Aorta (tissue), 5 donors: ENCODE measurements at places on chromosomes 2 and 18. TPM values are rescaled to one million over a fixed set of nuclear protein-coding genes. Genes with fewer than 3 reads are reported as not detected.
A peak's percentile ranks its signal among the peaks of the same experiment; 100 is the strongest.

The KCNK3 gene
- total RNA-seq = 8.7 TPM

DNA sequence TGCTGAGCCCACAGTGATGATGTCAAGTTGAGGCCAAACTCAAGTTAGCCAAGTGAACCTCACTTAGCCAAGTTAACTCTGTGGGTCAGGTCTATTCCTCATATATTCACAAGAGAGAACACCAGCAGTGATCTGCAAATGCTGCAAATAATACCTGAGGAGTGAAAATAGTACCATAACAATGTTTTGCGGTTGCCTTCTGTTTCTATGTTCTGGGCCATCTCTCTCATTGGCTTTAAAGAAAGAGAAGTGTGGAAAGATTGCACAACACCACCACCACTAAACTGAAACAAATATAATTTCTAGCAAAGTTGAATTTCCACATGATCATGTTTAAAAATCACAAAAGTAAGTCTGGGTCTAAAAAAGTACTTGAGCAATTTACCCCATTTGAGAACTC, 211.1 kb upstream of the GALNT5 start:
- no peak for DNase-seq
- H3K4me1 ChIP-seq = no peaks in the 10 kb centered on the region
- H3K4me3 ChIP-seq = no peak overlapping the region
- H3K27ac ChIP-seq = no peak overlapping the region
- H3K27me3 ChIP-seq = no peaks in the 10 kb centered on the region
- no peaks in the 10 kb centered on the region for H3K36me3 ChIP-seq

The ALPP gene
- total RNA-seq = not detected

The RTP5 gene
- total RNA-seq = not detected

The REEP1 gene
- total RNA-seq = 36.3 TPM

The HAAO gene
- 29.1 TPM for total RNA-seq

The MAP3K19 gene
- total RNA-seq = not detected

The INHA gene
- 0.55 TPM for total RNA-seq

The GPR17 gene
- total RNA-seq = 0.16 TPM

DNA sequence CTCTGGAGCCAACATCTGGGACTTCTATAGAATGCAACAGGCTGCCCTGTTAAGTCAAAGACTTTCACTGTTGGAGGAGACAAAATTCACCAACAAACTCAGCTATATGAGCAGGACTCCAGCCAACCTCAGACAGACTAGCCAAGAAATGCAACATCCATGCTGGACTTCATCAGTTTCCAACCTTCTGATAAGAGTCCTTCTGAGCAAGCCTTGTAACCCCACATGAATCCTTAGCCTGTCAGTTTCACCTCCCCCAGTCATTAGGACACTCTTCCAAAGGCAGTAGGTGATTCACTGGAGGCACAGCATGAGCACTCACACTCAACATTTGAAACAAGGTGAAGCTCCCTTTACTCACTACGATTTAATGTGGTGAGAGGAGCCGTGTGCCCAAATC, 5.8 kb downstream of the TBC1D8 start:
- H3K4me3 ChIP-seq = no peak overlapping the region
- no peaks in the 10 kb centered on the region for H3K27me3 ChIP-seq

GRCh38 chr2:109064660-109065390, 64.2 kb upstream of the SH3RF3 start:
- H3K27ac ChIP-seq = no peak overlapping the region
- H3K27me3 ChIP-seq = no peaks in the 10 kb centered on the region
- DNase-seq = no peak
- H3K4me3 ChIP-seq = no peak overlapping the region
- no peaks in the 10 kb centered on the region for H3K4me1 ChIP-seq

The IL37 gene
- total RNA-seq = not detected

- no peaks in the 10 kb centered on the region for H3K27me3 ChIP-seq
- DNase-seq = no peak
- H3K4me1 ChIP-seq = no peaks in the 10 kb centered on the region
- no peaks in the 10 kb centered on the region for H3K36me3 ChIP-seq
- no peak overlapping the region for H3K4me3 ChIP-seq
Measured at GRCh38 chr18:60570172-60570571, 197.6 kb upstream of the MC4R start.

- H3K27me3 ChIP-seq = no peaks in the 10 kb centered on the region
- H3K4me1 ChIP-seq = no peaks in the 10 kb centered on the region
- H3K27ac ChIP-seq = no peak overlapping the region
- DNase-seq = no peak
- H3K36me3 ChIP-seq = no peaks in the 10 kb centered on the region
Measured at GRCh38 chr2:69780921-69781320, 39.0 kb downstream of the ANXA4 start.

- H3K27me3 ChIP-seq = no peaks in the 10 kb centered on the region
- peak within 1 kb of the TSS; percentile 24 for H3K27ac ChIP-seq
- no peaks in the 10 kb centered on the region for H3K4me1 ChIP-seq
- no peaks in the 10 kb centered on the region for H3K36me3 ChIP-seq
- DNase-seq = peak; percentile 65
Measured at GRCh38 chr2:85584354-85584856, at the start of gene VAMP5. Gene VAMP5 (plus strand): TSS chr2:85584431. CDS start chr2:85584491, 60 bp downstream.

GRCh38 chr2:191255271-191255670, 10.1 kb downstream of the MYO1B start:
- DNase-seq = no peak
- no peak overlapping the region for H3K27ac ChIP-seq
- no peaks in the 10 kb centered on the region for H3K36me3 ChIP-seq
- no peaks in the 10 kb centered on the region for H3K27me3 ChIP-seq
- H3K4me3 ChIP-seq = no peak overlapping the region

DNA sequence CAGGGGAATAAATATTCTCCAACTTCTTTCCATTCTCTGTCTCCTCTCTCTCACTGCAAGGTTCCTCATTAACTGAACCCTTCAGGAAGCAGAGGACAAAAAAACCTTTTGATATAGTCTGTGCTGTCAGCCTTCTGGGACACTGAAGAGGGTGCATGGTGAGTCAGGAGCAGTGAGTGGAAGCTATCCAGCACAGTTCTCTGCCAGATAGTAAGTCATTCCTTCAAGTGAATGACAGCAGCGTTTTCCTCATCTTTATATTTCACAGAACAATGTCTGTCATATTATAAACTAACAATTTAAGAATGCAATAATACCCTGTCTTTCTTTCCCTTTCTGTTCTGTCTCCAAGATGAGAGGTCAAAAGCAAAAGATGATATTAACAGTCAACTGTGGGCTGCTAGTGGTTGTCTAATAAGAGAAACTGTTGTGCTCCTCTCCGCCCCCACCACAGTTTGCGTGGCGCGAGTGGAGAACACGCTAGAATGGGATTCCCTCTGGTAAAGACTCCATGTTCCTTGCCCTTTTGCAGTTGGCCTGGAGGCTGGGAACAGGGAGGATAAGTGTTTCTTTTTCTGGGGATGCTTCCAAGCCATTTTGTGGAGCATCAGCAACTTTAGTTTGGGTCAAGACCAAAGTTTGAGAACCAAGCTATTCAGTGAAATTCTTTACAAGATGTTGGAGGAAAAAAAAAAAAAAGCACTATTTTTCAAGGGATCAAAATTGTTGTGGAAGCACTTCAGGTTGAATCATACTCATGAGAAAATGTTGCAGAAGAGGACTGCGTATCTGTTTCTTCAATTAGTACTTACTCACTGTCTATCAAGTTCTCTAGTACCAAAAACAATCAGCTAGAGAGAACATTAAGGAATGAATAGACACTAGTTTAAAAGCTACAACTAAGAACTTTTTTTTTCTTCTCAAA, 430.2 kb downstream of the SETBP1 start:
- no peak overlapping the region for H3K27ac ChIP-seq
- no peaks in the 10 kb centered on the region for H3K36me3 ChIP-seq

DNA sequence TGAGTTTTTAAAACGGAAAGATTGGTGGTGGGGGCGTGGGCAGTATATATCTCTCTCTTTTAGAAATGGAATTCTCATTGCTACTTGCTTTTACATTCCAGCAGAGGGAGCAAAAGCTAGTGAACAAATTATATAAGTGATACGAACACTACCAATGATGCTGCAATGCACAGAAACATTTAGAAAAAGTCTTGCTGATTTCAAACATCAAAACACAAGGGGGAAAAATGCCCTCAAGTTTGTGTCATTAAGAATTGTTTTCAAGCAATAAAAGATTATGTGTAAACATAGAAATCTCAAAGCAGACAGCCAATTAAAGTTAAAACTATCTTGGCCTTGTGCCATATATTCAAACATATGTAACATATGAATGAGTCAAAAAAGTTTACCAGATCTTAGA, 296.3 kb upstream of the KCNJ3 start:
- DNase-seq = no peak
- H3K27me3 ChIP-seq = no peaks in the 10 kb centered on the region
- no peak overlapping the region for H3K27ac ChIP-seq
- no peaks in the 10 kb centered on the region for H3K4me1 ChIP-seq

The WDR35 gene
- 9.8 TPM for total RNA-seq

The STPG4 gene
- total RNA-seq = 0.75 TPM

The SLC35F5 gene
- total RNA-seq = 73.5 TPM

GRCh38 chr18:28494151-28494550, 317.2 kb upstream of the CDH2 start:
- H3K4me3 ChIP-seq = no peak overlapping the region
- no peak for DNase-seq
- no peak overlapping the region for H3K27ac ChIP-seq

GRCh38 chr2:45716915-45717314, 65.4 kb downstream of the PRKCE start:
- no peak overlapping the region for H3K4me3 ChIP-seq
- no peaks in the 10 kb centered on the region for H3K36me3 ChIP-seq
- no peaks in the 10 kb centered on the region for H3K4me1 ChIP-seq
- H3K27ac ChIP-seq = no peak overlapping the region

The FOXI3 gene
- not detected for total RNA-seq

GRCh38 chr2:200575957-200576356, 9.9 kb upstream of the AOX1 start:
- DNase-seq = no peak
- no peak overlapping the region for H3K27ac ChIP-seq
- H3K4me1 ChIP-seq = no peaks in the 10 kb centered on the region
- no peaks in the 10 kb centered on the region for H3K27me3 ChIP-seq

DNA sequence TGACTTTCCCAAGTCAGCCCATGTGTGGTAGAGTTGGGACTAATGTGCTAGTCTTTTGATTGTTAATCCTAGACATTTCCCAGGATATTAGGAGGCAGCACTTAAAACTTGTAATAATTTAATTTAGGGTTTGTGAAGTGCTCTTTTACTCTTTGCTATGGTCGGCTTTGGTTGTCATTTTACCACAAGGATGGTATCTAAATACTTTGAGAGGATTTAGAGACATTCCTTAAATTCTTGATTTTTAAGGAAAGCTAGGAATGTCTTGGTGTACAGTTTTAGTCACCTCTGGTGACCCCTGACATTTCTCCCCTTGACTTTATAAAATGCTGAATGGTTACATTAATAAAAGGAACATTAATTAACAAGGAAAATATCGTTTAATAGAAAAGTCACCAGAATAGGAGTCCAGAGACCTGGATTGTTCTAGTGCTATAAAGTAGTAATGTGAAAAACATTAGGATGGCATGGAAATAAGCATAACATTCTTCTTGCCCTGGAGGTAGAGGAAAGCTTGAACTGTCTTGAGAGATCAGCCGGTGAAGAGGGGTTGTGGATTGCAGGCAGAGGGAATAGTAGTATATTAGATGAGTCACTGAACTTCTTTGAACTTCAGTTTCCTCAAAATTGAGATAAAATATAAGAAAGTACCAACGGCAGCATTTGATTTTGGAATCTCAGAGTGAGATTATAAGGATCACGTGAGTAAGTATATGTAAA, 209.2 kb downstream of the MCFD2 start:
- no peak overlapping the region for H3K4me3 ChIP-seq
- H3K4me1 ChIP-seq = peaks cover 3% of the 10 kb centered on the region
- H3K27me3 ChIP-seq = no peaks in the 10 kb centered on the region
- no peak for DNase-seq
- no peak overlapping the region for H3K27ac ChIP-seq

DNA sequence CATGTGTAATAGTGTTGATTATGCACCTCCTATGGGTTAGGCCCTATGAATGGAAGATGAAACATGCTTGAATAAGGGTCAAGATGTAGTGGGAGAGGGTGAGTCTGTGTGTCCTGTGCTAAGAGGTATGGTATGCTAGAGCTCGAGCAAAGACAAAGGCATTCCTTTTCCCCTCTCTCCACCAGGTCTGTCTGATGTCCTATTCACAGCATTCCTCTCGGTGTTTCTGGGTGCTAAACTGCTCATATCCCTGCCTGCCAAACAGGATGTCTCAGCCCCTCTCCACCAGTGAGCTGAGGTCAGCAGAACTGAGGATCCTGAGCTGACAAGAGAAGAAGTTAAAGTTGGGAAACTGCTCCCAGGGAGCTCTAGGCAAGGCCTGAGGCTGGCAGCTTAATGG, 344.9 kb downstream of the TSN start:
- no peak overlapping the region for H3K27ac ChIP-seq
- H3K36me3 ChIP-seq = no peaks in the 10 kb centered on the region
- no peaks in the 10 kb centered on the region for H3K4me1 ChIP-seq
- no peak overlapping the region for H3K4me3 ChIP-seq
- no peaks in the 10 kb centered on the region for H3K27me3 ChIP-seq
- no peak for DNase-seq

DNA sequence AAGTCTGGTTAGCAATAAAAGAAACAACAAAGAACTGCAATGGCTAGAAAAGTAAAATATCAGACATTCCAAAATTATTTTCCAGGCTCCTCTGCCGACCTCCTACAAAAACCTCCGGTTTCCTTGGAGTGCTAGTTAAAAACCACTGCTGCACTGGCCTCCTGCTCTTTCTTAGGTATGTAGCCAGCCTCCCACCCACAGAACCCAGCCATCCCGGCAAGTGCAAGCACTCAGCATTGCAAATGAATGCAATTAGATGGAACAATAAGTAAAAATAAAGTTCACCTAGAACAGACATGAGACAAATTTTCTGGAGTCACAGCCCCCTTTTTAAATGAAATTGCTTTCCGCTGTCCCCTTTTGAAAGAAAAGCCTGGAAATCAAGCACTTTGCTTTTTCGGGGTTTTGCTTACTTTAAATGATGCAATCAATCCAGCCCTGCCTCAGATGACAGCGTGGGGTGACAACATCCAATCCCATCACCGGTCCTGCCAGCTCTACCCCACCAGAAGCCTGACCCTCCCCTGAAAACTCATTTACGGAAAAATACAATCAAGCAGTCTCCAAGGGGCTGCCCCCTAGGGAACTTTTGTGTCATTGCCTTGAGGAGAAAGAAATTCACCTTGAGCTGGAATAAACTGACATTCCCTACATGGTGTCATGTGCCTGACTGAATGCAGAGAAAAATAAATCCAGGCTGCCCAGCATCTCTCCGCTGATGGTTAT, 199.8 kb downstream of the EPHA4 start:
- H3K27ac ChIP-seq = no peak overlapping the region
- no peaks in the 10 kb centered on the region for H3K4me1 ChIP-seq
- H3K36me3 ChIP-seq = no peaks in the 10 kb centered on the region
- peaks cover 1% of the 10 kb centered on the region for H3K27me3 ChIP-seq
- no peak overlapping the region for H3K4me3 ChIP-seq
- no peak for DNase-seq

The SANBR gene
- 9.8 TPM for total RNA-seq

DNA sequence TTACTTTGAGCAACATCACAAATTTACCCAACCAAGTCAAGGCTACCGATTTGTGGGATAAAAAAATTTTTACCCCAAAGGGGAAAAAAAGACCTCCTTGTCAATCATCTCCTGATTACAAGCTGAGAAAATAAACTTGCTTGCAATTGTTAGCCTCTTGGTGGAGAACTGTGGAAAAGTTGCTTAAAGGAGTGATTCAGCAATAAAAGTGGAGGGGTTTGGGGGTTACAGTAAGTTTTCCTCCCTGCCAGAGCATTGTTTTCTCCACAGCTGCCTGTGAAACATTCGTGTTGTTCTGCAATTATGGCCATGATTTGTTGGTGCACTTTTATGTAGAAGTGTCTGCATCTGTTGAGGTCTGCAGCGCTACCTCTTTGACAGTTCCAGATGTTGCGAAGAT, 82.6 kb downstream of the EN1 start:
- DNase-seq = no peak
- H3K36me3 ChIP-seq = no peaks in the 10 kb centered on the region
- H3K27ac ChIP-seq = no peak overlapping the region

The AOX1 gene
- total RNA-seq = 64.5 TPM
